ENCODE measurements at places on chromosomes 1 and 21.

DNA sequence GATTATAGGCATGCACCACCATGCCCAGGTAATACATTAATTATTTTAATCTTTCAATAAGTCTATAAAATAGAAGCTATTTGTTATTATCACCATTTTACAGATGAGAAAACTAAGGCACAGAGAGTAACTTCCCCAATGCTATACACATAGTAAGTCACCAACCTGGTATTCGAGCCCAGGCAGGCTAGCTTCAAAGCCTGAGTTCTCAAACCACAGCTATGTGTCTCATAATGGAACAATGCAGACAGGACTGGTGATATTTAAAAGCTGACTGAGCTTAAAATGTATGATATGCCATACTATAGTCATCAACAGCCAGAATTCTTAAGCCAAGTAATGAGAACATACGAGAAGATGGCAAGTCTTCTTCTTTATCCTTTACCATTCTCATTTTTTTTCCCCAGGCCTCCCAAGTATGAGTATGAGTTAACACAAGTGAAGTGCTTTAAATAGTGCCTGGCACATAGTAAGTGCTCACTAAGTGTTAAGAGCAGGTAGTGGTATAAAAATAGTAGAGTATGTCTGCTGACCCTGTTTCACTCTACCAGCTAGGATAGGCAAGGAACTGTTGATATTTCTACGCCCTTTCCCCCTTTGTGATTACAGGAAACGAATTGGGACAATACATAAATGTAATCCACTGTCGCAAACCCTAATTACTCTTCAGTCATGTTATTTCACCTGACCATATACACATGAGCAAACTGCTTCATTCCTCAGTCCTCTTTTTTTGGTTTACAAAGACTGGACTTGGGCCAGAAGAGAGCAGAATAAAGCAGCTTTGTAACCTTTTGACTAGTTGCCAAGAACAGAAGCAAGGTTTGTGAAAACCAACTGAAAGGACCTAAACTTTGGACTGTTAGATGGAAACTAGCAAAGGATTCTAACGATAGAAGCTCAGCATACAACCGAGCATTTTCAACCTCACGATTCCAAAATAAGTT lies 9.5 kb downstream of the EYA3 start:
- DNase-seq, result no peak

DNA sequence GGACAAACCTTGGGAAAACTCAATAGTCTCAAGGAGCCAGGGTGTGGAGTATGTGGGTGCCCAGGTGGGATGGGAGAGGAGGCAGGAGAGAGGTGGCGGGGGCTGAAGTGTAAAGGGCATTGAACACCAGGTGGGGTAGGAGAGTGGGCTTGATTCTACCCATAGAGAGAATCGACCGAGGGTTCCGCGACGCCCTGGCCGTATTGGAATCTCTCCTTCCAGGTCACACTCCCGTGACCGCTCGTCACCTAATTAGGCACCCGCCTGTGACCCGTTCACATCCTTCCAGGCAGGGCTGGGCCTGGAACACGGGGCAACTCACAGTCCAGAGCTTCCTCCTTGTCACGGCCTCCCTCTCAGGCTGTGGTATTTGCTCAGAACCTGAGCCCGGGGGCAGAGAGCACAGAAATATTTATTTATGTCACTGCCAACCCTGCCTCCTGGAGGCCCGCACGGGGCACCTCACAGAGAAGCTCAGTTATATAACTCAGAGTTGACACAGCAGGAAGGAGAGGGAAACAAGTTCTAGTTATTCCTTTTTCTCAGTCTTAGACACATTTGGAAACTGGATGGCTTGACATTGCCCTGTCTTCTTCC lies 12.0 kb downstream of the NCMAP start:
- DNase-seq, result no peak

DNA sequence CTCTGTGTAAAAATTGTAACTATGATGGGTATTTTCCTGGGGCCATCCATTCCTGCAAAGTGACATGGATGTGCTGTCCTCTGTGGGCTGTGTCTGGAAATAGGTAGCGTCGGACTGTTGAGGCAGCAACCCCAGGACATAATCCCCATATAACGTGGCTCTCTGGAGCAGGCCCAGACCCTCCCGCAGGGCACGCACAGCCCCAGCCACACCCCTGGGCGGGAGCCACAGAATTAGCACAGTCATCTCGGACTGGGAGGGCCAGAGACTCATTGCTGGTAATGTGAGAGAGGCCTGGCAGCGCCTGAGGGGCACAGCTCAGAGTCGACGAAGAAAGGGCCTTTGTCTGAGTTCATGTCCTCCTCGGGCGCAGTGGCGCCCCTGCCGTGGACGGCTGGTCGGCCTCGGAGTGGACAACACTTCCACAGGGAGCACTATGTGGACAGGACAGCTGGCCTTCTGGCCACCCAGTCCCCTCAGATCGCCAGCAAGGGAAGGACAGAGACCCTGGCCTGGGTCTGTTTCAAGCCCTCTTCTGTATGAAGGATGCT lies 20.1 kb downstream of the SIM2 start:
- DNase-seq, result no peak

GRCh38 chr1:64508629-64509028 lies 38.7 kb downstream of the CACHD1 start:
- no peak for DNase-seq

DNA sequence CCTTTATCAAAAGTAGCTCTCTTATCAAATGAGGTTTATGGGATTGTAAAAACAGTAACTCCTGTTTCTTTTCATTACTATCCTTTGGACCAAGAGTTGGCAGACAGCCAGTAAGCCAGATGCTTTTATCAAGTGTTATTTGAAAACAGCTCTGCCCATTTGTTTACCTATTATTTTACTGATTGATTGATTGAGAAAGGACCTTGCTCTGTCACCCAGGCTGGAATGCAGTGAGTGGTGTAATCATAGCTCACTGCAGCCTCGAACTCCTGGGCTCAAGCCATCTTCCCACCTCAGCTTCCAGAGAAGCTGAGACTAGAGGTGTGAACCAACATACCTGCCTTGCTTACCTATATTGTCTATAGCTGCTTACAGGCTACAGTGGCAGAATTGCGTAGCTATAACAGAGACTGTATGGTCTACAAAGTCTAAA lies 3.6 kb downstream of the PRKAB2 start:
- DNase-seq, result no peak

DNA sequence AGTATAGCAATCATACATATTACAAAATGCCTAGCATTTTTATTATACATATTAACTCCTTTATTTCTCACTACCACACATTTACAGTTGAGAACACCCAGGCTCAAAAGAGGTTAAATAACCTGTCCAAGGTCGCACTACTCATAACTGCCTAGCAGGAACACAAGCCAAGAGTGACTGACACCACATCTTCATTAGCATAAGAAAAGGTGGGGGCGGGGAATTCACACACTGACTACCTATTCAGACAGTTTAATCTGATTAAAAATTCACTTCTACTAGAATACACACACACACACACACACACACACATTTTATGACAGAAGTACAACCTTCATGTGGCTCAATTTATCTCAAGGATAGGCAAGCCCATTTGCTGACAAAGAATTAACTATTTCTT lies 77.8 kb upstream of the CACHD1 start:
- no peak for DNase-seq

GRCh38 chr1:54686155-54686554 lies 29.5 kb upstream of the TTC4 start:
- no peak for DNase-seq

DNA sequence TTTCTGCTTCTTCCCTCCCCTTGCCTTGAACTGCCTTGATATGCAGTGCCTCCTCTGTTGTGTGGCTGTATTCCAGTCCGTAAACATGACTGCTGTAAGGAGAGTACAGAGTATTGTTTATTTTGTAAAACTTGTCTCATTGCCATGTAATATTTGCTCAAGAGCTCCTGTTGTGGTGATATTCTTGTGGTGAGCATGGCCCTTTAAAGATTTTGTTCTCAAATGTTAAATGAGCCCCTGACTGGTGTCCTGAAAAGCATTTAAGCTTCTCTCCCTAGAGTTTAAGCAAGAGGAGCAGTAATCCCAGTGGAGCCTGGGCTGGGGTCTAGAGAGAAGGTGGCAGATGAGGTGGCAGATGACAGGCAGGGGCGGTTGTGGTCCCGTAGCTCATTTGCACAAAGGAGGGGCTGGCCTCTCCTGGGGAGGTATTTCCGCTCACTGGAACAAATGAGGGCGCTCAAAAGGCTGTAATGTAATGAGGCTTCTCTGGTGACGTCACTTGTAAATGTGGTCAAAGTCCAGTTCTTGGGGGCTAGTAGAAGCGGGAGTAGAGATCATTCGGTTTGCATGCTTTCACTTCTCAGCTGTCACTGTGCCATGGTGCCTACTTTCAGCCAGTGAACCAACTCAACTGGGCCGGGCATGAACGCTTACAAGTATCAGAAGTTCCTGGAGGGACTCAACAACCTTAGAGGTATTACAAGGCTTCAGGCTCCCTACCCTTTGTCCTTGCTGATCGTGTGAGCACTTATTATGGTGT lies 46.0 kb upstream of the MACF1 start:
- DNase-seq, result no peak

DNA sequence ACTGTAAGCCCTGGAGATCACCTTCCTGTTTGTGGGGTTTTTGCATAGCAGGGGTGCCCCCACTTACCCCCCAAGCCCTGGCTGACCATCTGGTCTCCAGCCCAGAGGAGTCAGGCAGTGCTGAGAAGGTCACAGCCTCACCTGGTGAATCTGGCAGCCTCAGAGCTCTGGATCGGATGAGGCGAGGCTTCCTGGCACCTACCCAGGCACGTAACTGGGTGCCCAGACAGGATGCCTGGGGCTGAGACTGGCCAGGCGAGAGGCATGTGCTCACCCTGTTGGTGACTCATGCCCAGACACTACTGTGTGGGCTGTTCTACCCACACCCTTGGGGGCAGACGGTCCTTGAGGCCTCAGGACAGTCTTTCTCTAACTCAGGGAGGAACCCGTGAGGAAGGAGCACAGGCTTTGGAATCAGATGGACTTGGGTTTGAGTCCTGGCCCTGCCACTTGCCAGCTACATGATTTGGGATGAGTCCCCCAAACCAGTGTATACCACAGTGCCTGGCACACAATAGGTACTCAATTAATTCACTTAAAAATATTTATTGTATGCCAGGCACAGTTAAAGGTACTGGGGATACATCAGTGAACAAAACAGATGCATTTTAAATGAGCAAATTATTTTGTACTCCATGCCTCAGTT lies 15.1 kb upstream of the PADI3 start:
- DNase-seq, result no peak

GRCh38 chr1:223683586-223684487 lies 18.3 kb upstream of the CAPN8 start:
- DNase-seq, result peak; percentile 21

GRCh38 chr1:157983787-157984186 lies 9.7 kb upstream of the KIRREL1 start:
- DNase-seq, result no peak

DNA sequence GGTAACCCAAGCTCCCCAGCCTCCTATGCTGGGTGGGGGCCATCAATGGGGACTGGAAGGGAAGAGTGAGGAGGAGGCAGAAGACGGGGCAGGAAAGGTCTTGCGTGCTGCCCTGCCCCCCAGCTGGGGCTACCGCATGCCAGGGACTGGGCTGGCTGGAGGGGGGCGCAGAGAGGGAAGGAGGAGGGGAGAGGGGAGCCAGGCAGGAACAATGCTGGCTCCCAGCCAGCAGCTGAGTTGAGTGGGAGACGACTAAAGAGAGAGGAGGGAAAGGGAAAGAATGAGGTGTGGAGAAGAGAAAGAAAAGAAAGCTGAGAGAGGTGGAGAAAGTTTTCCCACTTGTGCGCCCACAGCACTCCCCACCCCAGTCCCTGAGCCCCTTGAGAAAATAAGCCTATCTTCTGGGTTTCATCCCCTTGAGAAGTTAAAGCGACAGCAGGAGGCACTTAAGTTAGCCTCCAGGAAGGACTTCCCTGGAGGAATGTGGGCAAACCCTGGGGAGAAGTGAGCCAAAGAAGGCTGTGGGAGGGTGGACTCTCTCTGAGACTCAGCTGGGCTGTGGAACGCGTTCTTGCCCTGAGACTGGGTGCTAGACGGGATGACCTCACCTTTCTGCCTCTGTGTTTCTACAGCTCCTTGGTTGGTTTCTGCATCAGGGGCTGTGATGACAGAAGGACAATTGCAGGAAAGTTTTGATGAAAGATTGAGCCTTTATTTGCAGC lies 12.9 kb upstream of the NES start:
- no peak for DNase-seq

DNA sequence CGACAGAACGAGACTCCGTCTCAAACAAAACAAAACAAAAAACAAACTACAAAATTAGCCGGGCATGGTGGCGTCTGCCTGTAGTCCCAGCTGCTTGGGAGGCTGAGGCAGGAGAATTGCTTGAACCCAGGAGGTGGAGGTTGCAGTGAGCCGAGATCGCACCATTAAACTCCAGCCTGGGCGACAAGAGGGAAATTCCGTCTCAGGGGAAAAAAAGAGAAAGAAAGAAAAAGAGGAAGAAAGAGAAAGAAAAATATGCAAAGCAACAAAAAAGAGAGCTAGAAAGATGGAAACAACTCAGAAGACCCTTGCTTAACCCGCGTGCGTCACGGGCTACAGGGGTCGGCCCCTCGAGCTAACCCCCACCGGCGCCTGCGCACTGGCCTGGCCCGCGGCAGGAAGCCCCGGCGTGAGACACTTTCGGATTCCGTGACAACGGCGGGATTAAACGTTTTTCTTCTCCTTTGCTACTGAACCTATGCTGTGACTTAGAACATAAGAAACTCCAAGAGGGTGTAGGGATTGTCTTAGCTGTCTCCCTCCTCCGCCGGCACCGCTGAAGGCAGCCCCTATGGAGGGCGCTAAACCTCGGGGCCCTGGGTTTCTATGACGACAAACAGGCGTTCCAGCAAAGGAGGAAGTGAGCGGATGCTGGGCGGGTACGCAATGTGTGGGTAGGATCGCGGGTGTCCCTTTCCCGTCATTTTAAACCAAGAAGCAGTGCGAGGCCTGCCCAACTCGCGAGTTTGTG lies at the start of gene AXDND1:
AXDND1 (plus strand) TSS at position 630 of the 751 bp plus-strand sequence. CDS start 539 bp downstream, outside the sequence.
- DNase-seq, result peak; percentile 81

DNA sequence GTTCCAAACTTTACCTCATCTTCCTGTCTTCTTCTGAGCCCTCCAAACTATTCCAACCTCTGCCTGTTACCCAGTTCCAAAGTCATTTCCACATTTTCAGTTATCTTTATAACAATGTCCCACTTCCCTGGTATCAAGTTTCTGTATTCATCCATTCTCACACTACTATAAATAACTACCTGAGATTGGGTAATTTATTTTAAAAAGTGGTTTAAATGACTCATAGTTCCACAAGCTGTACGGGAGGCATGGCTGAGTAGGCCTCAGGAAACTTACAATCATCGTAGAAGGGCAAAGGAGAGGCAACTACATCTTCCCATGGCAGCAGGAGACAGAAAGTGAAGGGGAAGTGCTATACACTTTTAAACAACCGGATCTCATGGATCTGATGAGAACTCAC lies 428.5 kb upstream of the RGS18 start:
- DNase-seq, result no peak

DNA sequence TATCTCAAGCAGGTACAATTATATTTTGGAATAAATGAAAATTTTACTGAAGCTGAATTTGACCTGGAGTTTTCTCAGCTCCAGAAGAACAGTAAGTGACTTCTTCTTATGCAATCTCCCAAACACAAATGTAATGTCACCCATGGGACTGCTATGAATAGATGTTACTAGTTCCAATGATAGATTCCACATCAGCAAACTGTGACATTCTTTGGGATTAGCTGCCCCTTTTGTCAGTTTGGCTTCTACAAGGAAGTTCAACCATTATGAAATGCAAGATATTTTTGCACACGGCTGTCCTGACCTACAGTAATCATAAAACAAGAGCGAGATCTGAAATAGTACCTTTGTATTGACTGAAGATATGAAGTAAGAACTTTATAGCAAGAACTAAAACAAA lies 27.8 kb upstream of the TSNAX start:
- no peak for DNase-seq

- no peak for DNase-seq
Measured at GRCh38 chr1:12102066-12102465, 39.0 kb downstream of the TNFRSF8 start.

- DNase-seq, result no peak
Measured at GRCh38 chr1:27787895-27788294, 14.9 kb downstream of the STX12 start.
